Upper lobe of left lung (tissue), 6 donors: ENCODE measurements at places on chromosomes 7 and 10. TPM values are rescaled to one million over a fixed set of nuclear protein-coding genes. Genes with fewer than 3 reads are reported as not detected.
A peak's percentile ranks its signal among the peaks of the same experiment; 100 is the strongest.

- no peak for DNase-seq
- H3K4me1 ChIP-seq = no peaks in the 10 kb centered on the region
- no peaks in the 10 kb centered on the region for H3K27me3 ChIP-seq
- no peaks in the 10 kb centered on the region for H3K36me3 ChIP-seq
- no peak overlapping the region for H3K4me3 ChIP-seq
- H3K27ac ChIP-seq = no peak overlapping the region
Observed at GRCh38 chr7:51587604-51588003, 271.0 kb upstream of the COBL start.

- H3K27ac ChIP-seq = no peak overlapping the region
- DNase-seq = no peak
- H3K4me3 ChIP-seq = no peak overlapping the region
- H3K4me1 ChIP-seq = peaks cover 9% of the 10 kb centered on the region
- no peaks in the 10 kb centered on the region for H3K36me3 ChIP-seq
Observed at GRCh38 chr7:35727571-35727970, 32.6 kb upstream of the HERPUD2 start.

- H3K27ac ChIP-seq = no peak overlapping the region
- no peaks in the 10 kb centered on the region for H3K4me1 ChIP-seq
- no peaks in the 10 kb centered on the region for H3K27me3 ChIP-seq
- peaks cover 3% of the 10 kb centered on the region for H3K36me3 ChIP-seq
- DNase-seq = no peak
Observed at GRCh38 chr7:102253973-102254370, 32.7 kb upstream of the SH2B2 start.

DNA sequence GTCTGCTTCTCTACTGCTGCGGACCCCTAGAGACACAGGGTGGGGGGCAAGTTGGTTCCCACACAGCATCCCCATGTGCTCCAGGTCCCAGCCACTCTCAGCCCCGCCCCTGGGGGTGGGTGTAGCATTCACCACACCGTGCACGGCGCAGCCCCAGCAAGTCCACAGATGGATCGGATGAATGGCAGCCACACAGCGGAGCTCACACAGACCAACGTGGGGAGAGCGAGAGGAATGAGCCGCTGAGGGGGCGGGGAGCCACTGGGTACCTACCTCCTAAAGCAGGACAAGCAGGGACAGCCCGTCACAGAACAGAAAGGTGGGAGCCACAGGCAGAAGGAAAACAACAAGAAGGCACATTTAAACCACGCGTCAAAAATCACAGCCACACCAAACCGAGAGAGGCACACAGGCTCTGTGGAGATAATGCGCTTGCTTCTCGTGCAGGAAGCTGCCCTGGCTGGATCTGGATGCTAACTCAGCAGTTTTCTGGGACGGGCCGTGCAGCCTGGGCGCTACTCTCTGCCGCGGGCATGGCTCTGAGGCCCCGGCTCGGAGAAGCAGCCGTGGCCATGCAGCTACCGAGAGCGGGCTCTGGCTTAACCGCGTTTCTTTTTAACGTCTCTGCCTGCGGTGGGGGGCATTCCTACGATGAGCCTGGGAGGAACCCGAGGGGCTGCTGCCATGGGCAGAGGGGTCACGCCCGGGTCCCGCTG is 102.5 kb downstream of the CYTH3 start:
- H3K4me1 ChIP-seq = peaks cover 2% of the 10 kb centered on the region
- no peak overlapping the region for H3K4me3 ChIP-seq
- H3K36me3 ChIP-seq = peaks cover 25% of the 10 kb centered on the region
- no peaks in the 10 kb centered on the region for H3K27me3 ChIP-seq

DNA sequence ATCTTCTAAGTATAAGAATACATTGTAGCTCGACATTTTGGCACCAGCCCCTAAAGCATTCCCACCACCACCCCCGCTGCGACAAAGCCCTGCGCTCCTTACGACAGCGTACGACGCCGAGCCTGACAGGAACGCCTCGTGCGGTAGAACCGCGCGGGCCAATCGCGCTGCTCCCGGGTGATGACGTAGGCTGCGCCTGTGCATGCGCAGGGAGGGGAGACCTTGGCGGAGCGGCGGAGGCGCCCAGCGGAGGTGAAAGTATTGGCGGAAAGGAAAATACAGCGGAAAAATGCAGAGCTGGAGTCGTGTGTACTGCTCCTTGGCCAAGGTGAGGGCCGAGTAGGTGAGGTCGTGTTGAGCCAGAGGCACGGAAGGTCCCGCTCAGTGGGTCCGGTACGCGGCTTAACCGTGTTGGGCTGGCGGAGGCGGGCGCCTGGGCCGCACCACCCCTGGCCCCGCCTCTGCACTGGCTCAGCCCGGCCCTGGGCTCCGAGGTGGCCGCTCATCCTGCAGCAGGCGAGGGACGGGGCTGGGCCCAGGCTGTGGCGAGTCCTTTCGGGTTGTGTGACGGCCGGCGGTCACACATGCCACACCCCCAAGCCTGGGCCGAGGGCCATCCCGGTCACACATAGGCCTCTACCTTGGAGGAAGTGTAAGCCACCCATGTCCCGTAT is at the start of gene DLD:
Gene DLD (plus strand): TSS at position 222 of the 674 bp plus-strand sequence. CDS start 68 bp downstream, at position 290.
- H3K4me1 ChIP-seq = peaks cover 34% of the 10 kb centered on the region
- H3K4me3 ChIP-seq = peak within 1 kb of the TSS; percentile 63
- peak; percentile 95 for DNase-seq
- H3K27ac ChIP-seq = peak within 1 kb of the TSS; percentile 93
- H3K27me3 ChIP-seq = no peaks in the 10 kb centered on the region

DNA sequence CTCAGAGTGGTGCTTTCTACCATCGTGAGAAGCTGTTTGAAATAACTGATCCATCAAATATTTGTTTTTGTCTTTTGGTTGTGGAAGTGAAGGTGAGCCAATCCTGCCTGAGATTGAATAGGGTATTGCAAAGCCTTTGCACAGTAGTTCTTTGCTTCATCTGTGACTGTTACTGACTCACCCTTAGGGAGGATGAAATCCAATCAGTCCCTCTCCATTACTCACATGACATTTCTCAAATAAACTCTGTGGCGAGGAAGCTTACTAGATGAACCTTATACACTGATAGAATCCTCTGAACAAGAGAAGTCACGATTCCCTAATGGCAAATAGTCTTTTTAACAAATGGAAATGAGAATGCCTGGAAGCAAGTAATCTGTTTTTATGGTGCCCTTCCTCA is 31.9 kb downstream of the HEPACAM2 start:
- no peak overlapping the region for H3K27ac ChIP-seq
- H3K4me3 ChIP-seq = no peak overlapping the region
- DNase-seq = no peak
- no peaks in the 10 kb centered on the region for H3K36me3 ChIP-seq
- no peaks in the 10 kb centered on the region for H3K27me3 ChIP-seq

TMEM196 gene
- not detected for total RNA-seq

- H3K27me3 ChIP-seq = no peaks in the 10 kb centered on the region
- H3K27ac ChIP-seq = no peak overlapping the region
- no peaks in the 10 kb centered on the region for H3K36me3 ChIP-seq
- H3K4me3 ChIP-seq = no peak overlapping the region
- DNase-seq = no peak
- H3K4me1 ChIP-seq = peaks cover 9% of the 10 kb centered on the region
Observed at GRCh38 chr10:100325158-100325557, 4.9 kb downstream of the PKD2L1 start.

- no peak overlapping the region for H3K4me3 ChIP-seq
- H3K36me3 ChIP-seq = no peaks in the 10 kb centered on the region
- H3K4me1 ChIP-seq = no peaks in the 10 kb centered on the region
Observed at GRCh38 chr7:84144935-84145334, 49.7 kb downstream of the SEMA3A start.

- H3K4me3 ChIP-seq = no peak overlapping the region
- peaks cover 4% of the 10 kb centered on the region for H3K4me1 ChIP-seq
- H3K36me3 ChIP-seq = no peaks in the 10 kb centered on the region
- H3K27ac ChIP-seq = no peak overlapping the region
- DNase-seq = no peak
Observed at GRCh38 chr7:45215601-45216062, 58.0 kb downstream of the RAMP3 start.

DNA sequence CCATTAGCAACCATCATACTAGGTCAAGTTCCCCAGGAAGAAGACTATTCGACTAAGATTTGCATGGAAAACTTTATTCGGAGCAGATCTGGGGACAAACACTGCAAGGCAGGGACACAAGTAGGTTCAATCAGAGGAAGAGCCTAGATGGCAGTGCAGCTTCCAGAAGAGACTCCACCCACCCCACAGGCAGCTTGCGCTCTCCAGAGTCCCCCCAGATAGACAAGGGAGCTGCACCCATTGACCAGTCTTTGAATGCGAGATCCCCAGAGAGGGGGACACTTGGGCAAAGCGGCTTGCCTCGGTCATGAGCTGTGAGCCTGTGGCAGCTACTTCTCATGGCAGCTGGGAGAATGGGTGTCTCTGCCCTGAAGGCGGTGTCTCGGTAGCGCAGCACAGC is 4.2 kb downstream of the GALNTL5 start:
- no peaks in the 10 kb centered on the region for H3K36me3 ChIP-seq
- no peaks in the 10 kb centered on the region for H3K27me3 ChIP-seq
- no peak overlapping the region for H3K27ac ChIP-seq
- no peak overlapping the region for H3K4me3 ChIP-seq

DNA sequence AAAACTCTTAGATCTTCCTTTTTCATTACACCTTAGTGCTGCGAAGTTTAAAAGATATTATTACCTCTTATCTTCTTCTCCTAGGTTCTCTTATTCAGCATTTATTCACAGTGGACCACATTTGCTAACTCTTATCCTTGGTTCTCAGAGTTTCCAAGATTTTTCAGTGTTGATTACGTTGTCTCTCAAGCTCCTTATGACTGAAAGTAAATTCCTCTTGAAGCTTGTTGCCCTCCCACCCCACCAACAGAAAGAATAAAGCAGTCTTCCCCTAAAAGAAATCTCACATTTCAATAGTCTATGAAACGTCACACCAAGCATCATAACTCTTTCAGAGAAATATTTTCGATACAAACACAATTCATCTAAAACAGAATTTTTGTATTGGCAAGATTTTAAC is 362.5 kb downstream of the MAGI2 start:
- H3K4me1 ChIP-seq = no peaks in the 10 kb centered on the region
- no peaks in the 10 kb centered on the region for H3K36me3 ChIP-seq
- no peak overlapping the region for H3K4me3 ChIP-seq
- DNase-seq = no peak

- H3K27ac ChIP-seq = no peak overlapping the region
- H3K36me3 ChIP-seq = no peaks in the 10 kb centered on the region
- H3K27me3 ChIP-seq = no peaks in the 10 kb centered on the region
- no peak overlapping the region for H3K4me3 ChIP-seq
Observed at GRCh38 chr10:4208499-4208898, 423.5 kb upstream of the KLF6 start.

DNA sequence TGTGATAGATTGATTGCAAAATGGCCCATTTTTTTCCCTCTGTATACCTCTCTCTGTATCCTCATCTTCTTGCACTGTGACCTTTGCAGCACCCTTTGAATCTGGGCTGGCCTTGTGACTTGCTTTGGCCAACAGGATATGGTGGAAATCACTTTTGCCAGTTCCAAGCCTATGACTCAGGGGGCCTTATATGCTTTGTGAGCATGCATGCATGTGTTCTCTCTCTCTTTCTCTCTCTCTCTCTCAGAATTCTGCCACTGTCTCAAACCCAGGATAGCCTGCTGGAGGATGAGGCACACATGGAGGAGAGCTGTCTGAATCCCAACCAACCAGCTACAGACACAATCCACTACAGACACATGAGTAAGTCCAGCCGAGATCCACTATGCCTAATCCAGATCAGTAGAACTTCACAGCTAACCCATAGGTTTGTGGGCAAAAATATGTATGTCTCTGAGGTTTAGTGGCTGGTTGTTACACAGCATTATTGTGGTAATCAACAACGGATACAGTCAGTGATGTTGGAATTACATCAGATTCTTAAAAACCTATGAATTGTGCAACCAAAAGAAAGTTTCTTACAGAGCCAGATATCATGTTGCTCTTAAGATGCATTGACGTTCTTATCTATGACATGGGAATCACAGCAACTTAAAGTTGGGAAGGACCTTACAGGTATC is 41.8 kb upstream of the ABCB4 start:
- H3K27ac ChIP-seq = no peak overlapping the region
- no peaks in the 10 kb centered on the region for H3K4me1 ChIP-seq

GRCh38 chr7:129008645-129009414 is 46.1 kb downstream of the TNPO3 start:
- no peaks in the 10 kb centered on the region for H3K27me3 ChIP-seq
- no peak overlapping the region for H3K27ac ChIP-seq
- H3K4me1 ChIP-seq = peaks cover 16% of the 10 kb centered on the region
- no peak overlapping the region for H3K4me3 ChIP-seq

- H3K4me3 ChIP-seq = peak overlapping the region; percentile 65
- DNase-seq = peak; percentile 42
- no peaks in the 10 kb centered on the region for H3K27me3 ChIP-seq
- H3K4me1 ChIP-seq = peaks cover 35% of the 10 kb centered on the region
Observed at GRCh38 chr10:50417486-50417885, 166.2 kb upstream of the ASAH2 start.
